Activated CD8-positive, alpha-beta memory T cell treated with anti-CD3 and anti-CD28 coated beads, Interleukin-2, amount 50 U/mL, for 4 hours (primary cell): ENCODE measurements at places on chromosomes 5 and 9.

DNA sequence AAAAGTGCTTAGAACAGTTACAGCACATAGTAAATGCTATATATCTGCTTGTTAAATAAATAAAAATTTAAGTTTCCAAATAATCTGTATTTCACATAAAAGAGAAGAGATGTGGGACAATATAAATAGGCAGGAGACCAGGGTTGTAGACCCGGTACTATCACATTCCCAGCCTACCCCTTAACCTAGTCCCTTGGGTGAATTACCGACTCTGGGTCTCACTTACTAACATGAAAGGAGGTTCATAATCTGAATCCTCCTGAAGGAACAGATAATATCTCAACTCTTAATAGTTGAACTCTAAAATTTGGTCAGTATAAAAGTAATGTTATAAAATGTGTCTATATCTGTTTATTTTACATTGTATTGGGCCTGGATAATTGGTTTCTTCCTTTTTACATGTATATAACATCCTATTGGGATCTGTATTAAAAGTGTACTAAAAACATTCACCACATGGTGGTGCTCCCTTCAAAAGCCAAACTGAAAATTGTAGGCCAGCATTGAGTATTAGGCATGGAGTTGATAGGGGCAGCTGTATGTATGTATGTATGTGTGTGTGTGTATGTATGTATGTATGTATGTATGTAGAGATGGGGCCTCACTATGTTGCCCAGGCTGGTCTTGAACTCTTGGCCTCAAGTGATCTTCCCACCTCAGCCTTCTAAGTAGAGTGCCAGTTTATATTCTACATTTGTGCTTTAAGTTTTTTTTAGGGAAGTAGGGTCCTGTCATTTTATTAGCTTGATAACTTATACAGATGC, 64.2 kb upstream of the ABL1 start:
- no peak for DNase-seq

- DNase-seq: no peak
Measured at GRCh38 chr5:178361657-178362445, 129.2 kb upstream of the PHYKPL start.

GRCh38 chr9:133716564-133717112, 21.5 kb downstream of the SARDH start:
- no peak for DNase-seq

DNA sequence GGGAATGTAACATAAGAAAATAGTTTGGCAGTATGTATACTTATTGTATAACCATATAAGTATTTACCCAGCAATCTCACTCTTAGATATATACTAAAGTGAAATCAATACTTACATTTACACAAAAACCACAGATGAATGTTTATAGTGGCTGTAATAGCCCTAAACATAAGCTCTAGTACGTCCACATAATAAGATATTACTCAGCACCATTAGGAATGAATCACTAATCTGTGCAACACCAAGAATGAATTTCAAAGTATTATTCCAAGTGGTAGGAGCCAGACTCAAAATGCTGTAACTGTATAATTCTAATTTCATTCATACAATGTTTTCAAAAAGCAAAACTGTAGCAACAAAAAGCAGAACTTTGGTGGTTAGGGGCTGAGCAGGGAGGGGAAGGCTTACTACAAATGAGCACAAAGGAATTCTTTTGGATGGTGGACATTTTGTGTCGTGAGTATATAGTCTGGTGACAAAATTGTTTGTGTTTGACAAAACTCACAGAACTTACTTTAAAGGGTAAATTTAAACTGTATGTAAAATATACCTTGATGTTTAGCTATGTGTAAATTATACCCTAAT, 11.9 kb upstream of the C5orf46 start:
- no peak for DNase-seq

DNA sequence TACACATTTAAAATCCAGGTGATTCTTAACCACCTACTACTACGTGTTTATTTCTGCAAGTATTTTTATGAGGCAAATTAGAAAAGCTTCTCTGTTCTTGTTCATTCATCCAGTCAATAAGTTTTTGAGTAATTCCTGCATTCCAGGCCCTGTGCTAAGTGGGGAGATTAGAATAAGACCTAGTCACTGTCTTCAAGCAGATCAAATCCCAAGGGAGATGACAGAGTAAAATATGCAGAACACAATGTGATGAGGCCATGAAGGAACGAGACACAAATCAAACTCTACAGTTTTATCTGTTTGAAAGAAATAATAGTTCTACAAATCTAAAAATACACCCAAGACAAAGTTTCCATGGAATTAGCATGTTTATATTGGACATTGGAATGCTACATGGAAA, 158.8 kb downstream of the CEP120 start:
- DNase-seq: no peak

- DNase-seq: no peak
Measured at GRCh38 chr5:74042959-74043358, 417.0 kb downstream of the ARHGEF28 start.

DNA sequence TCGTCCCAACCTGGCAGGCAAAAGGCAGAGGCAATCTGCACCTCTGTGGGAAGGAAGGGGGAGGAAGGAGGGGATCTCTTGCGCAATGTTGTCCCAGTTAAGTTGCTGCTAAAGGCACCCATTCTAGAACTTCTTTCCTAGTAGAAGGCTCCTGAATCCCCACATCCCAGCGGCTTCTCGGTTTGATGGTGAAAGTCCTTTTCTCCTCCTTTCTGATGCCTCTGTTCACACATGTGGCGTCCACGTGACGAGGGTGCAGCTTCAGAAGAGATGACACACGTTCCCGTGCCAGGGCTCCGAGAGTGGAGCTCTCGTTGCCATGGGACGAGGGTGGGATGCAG, 96.9 kb upstream of the FCN2 start:
- DNase-seq: no peak

DNA sequence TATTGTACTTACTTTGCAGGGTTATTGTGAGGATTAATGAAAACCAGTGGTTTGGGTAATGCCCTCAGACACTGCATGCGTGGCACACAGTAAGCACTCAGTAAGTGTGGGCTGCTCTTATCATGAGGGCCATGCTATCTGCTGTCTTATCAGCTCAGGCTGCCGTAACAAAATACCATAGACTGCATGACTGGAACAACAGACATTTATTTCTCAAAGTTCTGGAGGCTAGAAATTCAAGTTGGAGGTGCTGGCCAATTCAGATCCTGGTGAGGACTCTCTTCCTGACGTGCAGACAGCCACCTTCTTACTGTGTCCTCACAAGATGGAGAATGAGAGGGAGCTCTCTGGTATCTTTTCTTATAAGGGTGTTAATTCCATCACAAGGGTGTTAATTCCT, 23.9 kb upstream of the SH3PXD2B start:
- DNase-seq: no peak

GRCh38 chr9:87276851-87277261, 220.8 kb upstream of the DAPK1 start:
- no peak for DNase-seq

GRCh38 chr5:179267671-179268083, 77.6 kb downstream of the ADAMTS2 start:
- DNase-seq: no peak

DNA sequence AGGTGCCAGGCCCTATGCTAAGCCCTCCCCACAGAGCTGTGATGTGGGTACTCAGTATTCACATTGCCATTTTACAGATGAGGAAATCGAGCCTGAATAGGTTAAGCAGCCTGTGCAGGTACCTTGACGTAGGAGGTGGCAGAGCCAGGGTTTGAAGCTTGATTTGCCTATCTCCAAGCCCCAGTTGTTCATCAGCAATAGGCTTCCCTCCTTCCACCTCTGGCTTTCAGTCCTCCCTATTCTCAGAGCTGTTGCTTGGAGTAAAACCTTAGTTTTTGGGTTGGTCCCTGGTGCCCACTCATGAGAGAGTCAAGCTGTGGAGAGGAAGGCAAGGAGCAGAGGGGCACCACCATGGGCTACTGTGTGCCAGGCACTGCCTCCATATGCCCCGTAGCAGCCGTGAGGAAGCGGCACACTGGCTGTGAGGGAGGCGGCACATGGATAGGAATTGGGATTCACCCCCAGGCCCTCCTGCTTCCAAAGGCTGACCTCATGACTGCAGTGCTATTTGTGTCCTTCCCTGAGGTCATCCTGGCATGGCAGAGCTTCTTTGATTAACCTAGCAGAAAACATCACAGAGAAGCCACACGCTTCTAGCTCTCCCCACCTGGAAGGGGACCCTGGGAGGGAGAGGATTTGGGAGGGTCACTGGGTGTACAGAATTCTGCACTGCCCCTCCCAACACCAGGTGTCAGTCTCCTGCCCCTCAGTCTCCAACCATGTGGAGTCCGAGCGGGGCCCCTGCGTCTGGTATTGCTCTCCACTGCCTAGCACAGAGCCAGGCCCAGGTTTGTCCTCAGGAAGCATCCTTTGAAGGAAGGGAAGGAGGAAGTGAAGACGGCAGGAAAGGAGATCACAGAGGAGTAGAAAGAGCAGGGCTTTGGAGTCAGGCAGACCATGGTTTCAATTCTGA, 109.8 kb downstream of the RGS3 start:
- no peak for DNase-seq

DNA sequence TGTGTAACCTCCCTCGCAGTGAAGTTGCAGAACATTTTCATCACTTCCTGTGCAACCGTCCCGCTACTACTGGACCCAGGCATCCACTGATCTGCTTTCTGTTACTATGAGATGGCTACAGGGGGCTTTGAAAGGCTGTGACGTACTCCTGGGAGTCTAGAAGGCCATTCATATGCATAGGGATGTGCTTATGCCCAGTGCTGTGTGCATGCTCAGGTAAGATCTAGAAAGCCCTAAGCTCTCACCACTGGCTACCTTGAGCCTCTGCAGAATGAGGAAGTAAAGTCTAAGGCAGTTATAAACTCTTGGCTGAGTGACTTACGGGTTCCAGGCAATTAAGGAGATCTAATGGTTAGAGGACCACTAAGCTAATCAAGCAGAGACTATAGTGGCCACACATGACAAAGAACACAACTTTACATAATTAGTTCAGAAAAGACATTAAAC, 11.8 kb downstream of the HNRNPAB start:
- DNase-seq: no peak

DNA sequence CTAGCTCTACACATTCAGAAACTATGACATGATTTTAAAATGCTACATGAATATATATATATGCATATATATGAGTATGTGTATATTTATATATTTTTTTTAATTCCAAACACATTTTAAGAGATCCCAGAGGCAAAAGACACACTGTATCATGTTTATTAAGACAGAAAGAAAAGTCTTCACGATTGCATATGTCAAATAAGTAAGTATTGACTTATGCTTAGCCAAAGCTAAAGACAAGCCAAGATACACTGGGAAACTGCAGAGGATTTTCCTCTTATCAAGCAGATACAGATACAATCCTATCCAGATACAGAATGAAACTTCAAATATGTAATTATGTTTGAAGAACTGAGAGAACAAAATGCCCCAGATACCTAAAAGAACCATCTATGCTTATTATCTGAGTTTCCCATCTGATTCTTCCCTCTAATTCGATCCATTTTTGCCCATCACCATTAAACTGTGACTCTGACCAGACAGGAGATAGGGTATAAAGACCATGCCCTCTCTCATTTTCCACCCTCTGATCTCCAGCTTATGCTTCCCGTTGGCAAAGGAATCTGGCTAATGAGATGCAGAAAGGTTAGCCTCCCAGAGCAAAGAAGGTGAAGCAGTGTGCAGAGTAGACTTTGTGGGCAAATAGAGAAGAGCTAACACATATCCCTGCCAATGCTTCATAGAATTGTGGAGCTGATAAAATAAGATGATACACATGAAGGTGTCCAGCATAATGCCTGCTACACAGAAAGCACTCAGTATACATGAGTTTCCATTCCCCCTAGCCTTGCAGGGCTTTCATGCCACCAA, 131.0 kb upstream of the TARS1 start:
- no peak for DNase-seq

- peak; percentile 47 for DNase-seq
Measured at GRCh38 chr9:97501177-97501971, at the start of gene TMOD1. Gene TMOD1, plus strand, starts transcription at chr9:97501666. Its CDS starts 22,523 bp downstream, at chr9:97524189.

- no peak for DNase-seq
Measured at GRCh38 chr5:59592101-59592500, 301.4 kb downstream of the PDE4D start.

- DNase-seq: no peak
Measured at GRCh38 chr5:77743181-77743580, 33.0 kb downstream of the TBCA start.
